ENCODE measurements at places on chromosomes 7 and 10.

GRCh38 chr10:71081912-71082311, 130.5 kb upstream of the UNC5B start:
- no peak for DNase-seq

DNA sequence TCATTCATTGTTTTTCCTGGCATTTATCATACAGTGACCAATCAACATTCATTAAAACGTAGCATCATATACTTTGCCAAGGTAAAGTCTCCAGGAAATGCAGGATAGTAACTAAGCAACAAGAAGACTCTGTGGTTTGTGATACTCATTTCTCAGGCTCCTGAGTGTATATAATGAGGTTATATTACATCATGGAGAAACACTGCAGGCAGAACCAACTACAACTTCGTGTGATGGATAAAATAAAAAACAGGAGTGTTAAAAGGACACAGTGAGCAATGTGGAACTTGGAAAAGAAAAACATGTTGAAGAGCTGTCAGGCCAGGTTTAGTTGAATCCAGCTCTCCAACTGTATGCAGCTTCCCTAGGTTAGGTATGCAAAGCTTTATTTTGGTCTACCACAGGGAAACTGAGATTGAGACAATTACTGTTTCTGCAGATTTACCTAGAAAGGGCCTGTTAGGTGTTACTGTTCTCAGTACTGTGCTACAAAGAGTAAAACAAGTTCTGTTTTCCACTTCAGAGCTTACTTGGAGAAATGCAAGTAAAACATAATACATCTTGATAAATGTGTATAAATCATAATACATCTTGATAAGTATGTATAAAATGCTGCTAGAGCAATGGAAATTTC, 7.8 kb upstream of the CCNY start:
- no peak for DNase-seq

DNA sequence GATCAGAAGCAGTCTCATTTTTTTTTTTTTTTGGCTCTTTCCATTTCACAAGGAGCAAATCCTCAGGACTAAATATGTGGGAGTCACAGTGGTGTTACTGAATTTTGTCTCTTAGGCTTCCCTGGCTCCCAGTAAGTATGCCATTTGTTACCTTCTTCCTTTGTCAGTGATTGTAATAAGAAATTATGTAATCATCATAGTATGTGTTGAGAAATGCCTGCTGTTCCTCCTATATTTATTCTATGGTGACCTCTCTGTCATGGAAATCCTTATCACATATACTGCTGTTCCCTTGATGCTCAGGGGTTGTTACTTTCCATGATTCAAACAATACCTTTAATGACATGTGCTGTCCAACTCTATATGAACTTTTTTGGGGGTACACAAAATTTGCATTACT, 4.8 kb upstream of the OR9A4 start:
- no peak for DNase-seq

DNA sequence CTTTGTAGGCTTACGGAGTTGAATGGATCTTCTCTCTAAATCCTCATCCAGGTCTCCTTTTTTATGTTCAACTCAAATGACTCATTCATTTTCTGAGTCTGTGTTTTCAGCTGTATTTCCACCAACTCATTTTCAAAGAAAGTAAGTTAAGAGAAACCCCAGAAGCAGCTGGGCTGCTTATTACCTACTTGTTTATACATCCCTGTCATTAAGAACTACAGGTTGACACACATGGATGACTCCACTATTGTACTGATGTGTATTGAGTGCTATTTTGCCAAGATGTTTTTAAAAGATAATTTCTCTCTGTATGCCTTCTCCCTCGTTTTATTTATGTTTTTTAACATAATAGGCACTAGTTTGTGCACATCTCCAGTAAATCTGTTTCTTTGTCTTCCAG, 41.9 kb downstream of the DGKI start:
- no peak for DNase-seq

Data from NCI-H1048 (cell line).